ENCODE measurements at places on chromosomes 2 and 18.
A peak's percentile ranks its signal among the peaks of the same experiment; 100 is the strongest.

- DNase-seq, result no peak
Measured at GRCh38 chr2:152347076-152347475, 12.1 kb downstream of the FMNL2 start.

- DNase-seq, result no peak
Measured at GRCh38 chr2:99845296-99845695, 297.1 kb downstream of the AFF3 start.

GRCh38 chr2:207046724-207047123 lies 107.4 kb downstream of the CPO start:
- no peak for DNase-seq

GRCh38 chr18:28382215-28382879 lies 205.4 kb upstream of the CDH2 start:
- DNase-seq, result no peak

DNA sequence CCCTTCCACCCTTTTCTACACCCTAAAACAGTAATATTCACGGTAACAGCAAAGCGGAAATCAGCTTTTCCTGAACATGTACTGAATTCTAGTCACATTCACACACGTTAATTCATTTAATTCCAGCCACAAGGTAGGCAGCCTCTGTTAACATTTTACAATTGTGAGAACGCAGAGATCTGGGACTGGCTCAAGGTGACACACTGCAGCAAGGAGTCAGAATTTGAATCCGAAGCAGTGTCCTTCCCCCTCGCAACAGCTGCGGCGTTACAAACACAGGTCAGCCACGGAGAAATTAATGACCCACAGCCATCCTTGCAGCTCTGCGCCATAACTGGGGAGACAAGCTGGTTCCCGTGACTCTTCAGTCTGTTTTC lies 818 bp upstream of the SLC20A1 start:
- DNase-seq, result no peak

GRCh38 chr2:181540421-181540820 lies 83.2 kb downstream of the ITGA4 start:
- DNase-seq, result no peak

GRCh38 chr2:226585130-226585561 lies 214.5 kb downstream of the IRS1 start:
- no peak for DNase-seq

DNA sequence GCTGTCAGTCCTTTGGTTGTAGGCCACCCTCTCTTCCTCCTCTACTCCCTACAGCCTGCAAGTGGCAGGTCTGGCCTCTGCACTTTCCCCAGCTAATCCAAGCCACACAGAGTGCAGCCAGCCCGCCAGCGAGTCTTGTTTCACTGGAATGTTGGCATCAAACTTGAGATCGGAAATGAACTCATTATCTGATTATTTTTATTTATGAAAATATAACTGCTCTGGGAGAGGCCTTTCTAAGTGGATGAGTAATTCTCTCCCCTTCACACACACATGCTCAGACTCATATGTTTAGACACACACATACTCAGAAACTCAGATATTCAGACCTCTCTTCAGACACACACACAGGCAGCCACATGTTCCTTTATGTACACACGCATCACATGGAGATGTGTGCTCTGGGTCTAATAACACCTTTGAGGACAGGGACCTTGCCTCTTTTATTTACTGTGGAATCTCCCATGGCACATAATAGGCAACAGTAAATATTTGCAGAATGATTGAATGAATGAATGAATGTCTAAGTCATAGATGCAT lies 151.3 kb downstream of the ZFP36L2 start:
- no peak for DNase-seq

GRCh38 chr2:189092936-189093335 lies 86.6 kb downstream of the COL5A2 start:
- DNase-seq, result no peak

GRCh38 chr2:79530443-79530842 lies 17.6 kb downstream of the CTNNA2 start:
- DNase-seq, result peak; percentile 30

Measured in NCI-H1105 treated with DMSO at 0.1 percent for 48 hours (cell line).